ENCODE measurements at places on chromosomes 12 and 14. TPM values are rescaled to one million over a fixed set of nuclear protein-coding genes. Genes with fewer than 3 reads are reported as not detected.

Gene NINJ2
- 2.0 TPM for polyA plus RNA-seq

Gene SLC10A1
- polyA plus RNA-seq, result not detected

Gene PDE6H
- polyA plus RNA-seq, result 1.9 TPM

Gene SSPN
- polyA plus RNA-seq, result 7.8 TPM

DNA sequence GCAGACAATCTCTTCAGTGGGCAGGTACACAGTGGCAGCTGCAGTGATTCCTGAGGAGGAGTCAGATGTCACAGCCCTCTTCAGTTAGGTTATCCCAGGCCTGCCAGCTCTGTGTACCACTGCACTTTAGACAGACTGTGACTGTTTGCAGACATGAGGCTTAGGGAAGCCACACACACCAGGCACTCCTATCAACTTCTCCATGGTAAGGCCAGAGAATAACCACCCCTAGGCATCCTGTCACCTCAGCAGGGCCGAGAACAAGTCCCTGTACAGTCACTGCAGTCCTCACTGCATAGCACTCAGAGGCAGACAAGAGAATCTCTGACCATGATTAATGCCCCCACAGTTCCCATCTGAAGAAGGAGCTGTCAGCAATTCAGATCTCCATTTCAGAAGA lies 296.5 kb downstream of the GALC start:
- no peaks in the 10 kb centered on the region for H3K27me3 ChIP-seq
- no peaks in the 10 kb centered on the region for H3K4me1 ChIP-seq
- H3K4me3 ChIP-seq, result no peak overlapping the region
- DNase-seq, result no peak
- H3K27ac ChIP-seq, result no peak overlapping the region

DNA sequence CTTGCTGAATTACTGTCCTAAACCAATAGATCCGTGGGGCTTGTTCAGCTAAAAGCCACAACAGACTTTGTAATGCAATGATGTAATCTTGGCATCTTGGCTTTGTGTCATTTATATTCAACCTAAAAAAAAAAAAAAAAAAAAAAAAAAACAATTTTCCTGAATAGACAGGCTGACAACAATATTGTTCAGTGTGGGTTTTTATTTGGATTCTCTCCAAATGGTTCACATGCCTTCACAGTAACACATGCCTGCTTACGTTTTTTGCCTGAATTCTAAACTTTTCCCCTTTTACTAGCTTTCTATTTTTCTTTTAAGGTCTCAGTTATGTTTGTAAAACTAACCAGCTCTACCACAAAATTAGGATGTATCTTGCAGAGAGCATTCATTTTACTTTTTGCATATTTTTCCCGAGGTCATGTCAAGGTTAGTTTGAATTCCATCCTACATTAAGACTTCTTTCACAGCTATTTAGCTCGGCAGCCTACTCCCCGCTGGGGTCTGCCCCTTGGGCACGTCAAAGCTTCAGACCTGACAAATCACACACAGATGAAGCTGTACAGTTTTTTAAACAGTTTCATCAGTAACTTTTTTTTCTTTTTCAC lies 213.7 kb upstream of the NPAS3 start:
- H3K27me3 ChIP-seq, result no peaks in the 10 kb centered on the region
- no peak for DNase-seq
- peak overlapping the region; percentile 34 for H3K4me3 ChIP-seq
- H3K4me1 ChIP-seq, result no peaks in the 10 kb centered on the region
- no peak overlapping the region for H3K27ac ChIP-seq

- H3K27me3 ChIP-seq, result no peaks in the 10 kb centered on the region
- H3K4me3 ChIP-seq, result no peak overlapping the region
- no peak for DNase-seq
- peak overlapping the region; percentile 35 for H3K27ac ChIP-seq
- no peaks in the 10 kb centered on the region for H3K36me3 ChIP-seq
Observed at GRCh38 chr14:103259801-103260628, 74.0 kb upstream of the EIF5 start.

DNA sequence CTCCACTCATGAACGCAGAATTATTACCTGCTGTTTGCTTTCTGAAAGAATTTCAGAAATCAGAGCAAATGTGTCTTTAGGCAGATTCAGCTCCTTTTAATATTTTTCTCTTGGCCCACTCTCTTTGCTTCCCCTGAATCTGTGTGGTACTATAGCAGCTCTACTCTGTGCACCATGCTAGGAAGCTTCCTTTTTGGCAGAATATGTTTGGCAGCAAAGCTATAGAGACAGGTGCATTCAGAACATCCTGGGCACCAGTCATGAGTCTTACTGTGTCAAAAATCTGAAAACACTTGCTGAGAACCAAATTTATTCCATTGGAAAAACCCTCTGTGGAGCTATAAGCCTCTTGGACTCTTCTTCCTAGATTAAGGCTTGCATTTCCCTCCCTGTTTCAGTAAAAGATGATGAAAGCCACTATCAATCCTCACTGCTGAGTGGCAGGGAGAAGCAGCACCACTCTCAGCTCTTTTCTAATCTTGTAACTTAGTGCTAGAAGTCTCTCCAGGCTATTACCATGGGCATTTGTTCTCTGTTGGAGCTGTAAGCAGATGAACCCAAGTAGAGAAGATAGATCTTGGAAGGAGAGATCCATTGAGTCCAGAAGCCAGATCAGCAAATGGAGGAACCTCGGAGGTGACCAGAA lies 18.2 kb downstream of the CIPC start:
- no peaks in the 10 kb centered on the region for H3K36me3 ChIP-seq
- H3K27ac ChIP-seq, result no peak overlapping the region
- DNase-seq, result no peak

GRCh38 chr12:27190761-27191160 lies 53.3 kb upstream of the STK38L start:
- no peak for DNase-seq
- H3K4me3 ChIP-seq, result no peak overlapping the region
- H3K36me3 ChIP-seq, result no peaks in the 10 kb centered on the region
- no peaks in the 10 kb centered on the region for H3K27me3 ChIP-seq

DNA sequence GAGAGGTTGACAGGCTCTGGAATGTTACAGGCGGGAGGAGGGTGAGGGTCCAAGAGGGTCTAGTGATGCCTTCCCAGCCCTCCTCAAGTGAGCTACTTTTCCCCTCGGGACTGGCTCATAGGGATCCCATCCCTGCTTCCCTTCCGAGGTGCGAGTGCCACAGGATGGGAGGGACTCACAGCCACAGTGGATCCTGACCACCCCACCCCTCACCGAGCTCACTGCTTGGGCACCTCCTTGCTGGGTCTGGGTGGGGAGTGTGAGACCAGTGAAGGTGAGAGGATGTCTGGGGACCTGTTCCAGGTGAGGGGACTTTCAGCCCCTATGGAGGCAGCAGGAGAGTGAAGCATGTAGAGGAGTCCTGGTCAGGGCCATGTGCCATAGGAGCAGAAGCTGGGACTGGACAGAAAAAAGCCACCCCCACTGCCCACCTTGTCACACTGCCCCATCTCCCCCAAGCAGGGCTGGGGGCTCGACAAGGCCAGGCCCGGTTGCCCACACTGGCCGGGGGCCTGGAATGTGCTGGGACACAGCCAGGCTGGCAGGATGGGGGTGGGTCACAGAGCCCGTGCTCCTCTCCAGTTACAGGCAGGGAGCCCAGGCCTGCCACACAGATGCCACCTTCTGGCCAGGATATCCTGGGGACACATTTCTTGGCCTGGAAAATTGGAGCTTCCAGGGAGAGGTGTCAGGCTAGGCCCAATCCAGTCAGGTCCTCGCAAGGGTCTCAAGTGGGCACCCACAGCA lies 1.7 kb upstream of the TNS2 start:
- peaks cover 62% of the 10 kb centered on the region for H3K4me1 ChIP-seq
- H3K4me3 ChIP-seq, result no peak overlapping the region
- H3K36me3 ChIP-seq, result no peaks in the 10 kb centered on the region
- peak overlapping the region; percentile 92 for H3K27ac ChIP-seq
- DNase-seq, result peak; percentile 91

DNA sequence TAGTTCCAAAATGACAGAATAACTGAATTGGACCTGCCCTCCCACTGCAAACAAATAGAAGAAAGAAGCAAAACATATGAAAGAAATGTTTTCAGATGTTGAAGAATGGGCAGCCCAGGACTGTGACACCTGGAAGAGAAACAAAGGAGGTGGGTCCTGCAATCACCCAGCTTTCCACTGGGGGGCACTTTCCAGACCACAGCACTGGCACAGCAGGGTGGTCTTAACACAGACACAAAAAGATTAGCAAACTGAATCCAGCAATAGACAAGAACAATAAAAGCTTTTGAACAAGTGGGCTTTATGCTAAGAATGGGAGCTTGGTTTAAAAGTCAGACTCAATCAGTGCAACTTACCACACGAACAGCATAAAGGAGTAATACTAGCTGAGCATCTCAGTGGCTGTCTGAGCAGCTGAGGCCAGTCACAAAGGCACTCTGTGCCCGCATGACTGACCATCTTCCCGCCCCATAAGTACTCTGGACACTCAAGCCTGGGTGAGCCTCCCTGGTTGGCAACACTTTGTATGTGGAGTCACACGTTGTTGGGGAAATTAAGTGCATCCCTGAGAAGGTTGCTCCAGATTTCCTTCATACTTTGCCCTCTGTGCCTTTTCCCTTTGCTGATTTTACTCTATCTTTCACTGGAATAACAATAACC lies 27.7 kb downstream of the JKAMP start:
- no peak for DNase-seq
- H3K4me3 ChIP-seq, result no peak overlapping the region
- no peaks in the 10 kb centered on the region for H3K4me1 ChIP-seq
- no peak overlapping the region for H3K27ac ChIP-seq
- H3K27me3 ChIP-seq, result no peaks in the 10 kb centered on the region

DNA sequence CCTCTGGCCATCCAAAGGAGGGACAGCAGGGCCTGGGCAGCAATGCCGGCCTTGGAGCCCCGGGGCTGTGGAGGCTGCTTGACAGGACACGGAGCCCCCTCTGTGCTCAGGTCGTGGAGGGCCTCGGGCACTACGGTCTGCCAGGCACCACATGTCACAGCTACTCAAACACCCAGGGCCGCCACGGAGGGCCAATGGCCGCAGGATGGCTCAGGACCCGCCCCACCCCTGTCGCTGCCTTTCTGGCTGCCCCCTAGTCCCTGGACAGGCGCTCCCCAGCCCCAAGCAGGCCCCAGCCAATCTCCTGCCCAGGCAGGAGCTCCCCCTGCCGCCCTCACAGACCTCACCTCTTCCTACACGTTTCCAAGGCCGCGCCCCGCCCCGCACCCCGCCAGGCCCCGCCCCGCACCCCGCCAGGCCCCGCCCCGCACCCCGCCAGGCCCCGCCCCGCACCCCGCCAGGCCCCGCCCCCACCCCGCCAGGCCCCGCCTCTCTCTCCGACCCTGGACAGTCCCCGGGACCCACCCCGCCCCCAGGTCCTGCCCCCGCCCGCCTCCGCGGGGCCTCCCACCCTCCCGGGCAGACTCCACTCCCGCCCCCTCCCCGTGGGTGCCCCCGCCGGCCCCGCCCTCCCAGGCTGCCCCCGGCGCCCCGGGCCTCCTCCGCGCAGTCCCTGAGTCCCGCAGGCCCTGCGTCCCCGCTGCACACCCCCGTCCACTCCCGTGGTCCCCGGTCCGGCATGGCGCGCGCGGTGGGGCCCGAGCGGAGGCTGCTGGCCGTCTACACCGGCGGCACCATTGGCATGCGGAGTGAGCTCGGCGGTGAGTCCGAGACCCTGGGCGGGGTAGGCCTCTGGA lies at the start of gene ASPG:
Gene ASPG (plus strand): TSS at position 669 of the 857 bp plus-strand sequence. CDS start 71 bp downstream, at position 740.
- H3K27ac ChIP-seq, result no peak within 1 kb of the TSS
- H3K27me3 ChIP-seq, result no peaks in the 10 kb centered on the region
- DNase-seq, result no peak
- H3K4me1 ChIP-seq, result no peaks in the 10 kb centered on the region
- H3K36me3 ChIP-seq, result no peaks in the 10 kb centered on the region
- H3K4me3 ChIP-seq, result no peak within 1 kb of the TSS

DNA sequence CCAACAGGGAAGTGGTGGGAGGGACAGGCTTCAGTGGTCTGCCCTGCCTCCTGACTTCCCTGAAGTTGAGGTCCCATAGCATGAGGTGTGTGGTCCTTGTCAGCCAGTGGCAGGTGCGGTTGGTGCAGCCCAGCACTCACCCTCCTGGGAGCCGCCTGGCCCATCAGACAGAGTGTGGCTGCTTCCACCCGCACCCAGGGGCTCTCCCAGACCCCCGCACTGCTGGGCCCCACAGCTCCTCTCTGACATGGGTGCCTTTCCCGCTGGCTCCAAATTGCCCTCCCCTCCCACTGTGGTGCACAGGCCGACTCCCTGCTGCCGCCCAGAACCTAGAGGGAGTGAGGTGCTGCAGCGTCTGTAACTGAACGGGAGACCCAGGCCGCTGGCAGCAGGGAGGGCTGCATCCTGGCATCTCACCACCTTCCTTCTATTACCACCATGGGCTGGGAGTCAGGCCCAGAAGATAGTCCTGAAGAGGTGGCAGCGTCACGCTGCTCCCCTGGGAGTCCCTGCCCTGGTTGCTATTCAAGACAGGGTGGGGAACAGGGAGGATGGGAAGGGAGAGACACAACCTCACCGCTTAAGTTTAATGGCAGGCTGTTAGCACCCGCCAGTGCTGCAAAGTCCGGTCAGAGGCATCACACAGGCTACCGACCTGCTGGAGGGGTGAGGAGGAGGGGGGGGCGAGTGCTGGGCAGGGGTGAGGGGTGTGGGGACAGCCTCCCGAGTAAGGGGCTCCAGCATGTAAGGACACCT lies 180.6 kb upstream of the PRMT8 start:
- H3K4me1 ChIP-seq, result no peaks in the 10 kb centered on the region
- no peaks in the 10 kb centered on the region for H3K36me3 ChIP-seq
- H3K4me3 ChIP-seq, result no peak overlapping the region
- H3K27me3 ChIP-seq, result no peaks in the 10 kb centered on the region
- no peak for DNase-seq

DNA sequence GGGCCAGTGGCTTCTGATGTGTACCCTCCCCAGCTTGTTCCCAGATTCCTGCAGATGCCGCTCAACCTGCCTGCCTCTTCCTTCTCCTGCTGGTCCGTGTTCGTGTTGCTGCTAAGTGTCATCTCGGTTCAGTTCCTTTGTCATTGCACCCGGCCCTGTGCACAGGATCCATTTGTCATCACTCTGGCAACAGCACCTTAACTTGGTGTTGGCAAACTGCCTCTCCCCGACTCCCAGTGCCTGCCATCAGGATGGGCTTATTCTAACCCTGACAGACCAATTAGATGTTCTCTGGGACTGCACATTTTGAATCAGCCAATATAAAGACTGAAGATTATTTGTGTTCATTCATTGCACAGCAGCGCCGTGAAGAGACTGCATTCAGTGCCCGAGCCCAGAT lies 73.3 kb downstream of the CCDC92 start:
- no peaks in the 10 kb centered on the region for H3K4me1 ChIP-seq
- H3K36me3 ChIP-seq, result no peaks in the 10 kb centered on the region
- no peak overlapping the region for H3K27ac ChIP-seq

DNA sequence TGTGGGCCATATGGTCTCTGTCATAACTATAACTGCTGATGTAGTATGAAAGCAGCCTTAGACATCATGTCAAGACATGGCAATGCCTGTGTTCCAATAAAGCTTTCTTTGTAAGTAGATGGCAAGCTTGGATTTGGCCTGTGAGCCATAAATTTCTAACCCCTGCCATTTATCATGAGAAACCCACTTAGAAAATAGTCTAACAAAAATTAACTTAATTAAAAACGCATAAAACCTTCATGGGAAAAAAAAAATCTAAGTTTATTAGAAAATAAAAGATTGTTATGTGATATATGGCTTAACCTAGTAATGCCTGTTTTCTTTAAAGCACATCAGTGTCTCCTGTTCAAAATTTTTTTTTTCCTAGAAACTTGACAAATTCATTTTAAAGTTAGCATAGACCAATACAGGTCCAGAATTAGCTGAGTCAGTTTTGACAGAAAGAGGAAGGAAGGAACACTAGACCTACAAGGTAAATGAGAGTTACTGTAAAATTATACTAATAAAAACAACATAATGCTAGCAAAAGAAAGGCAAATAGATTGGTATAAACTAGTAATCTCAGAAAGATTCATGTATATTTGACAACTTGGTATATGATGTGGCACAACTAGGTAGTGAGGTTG lies 68.2 kb downstream of the USP15 start:
- no peaks in the 10 kb centered on the region for H3K27me3 ChIP-seq
- no peak for DNase-seq
- no peaks in the 10 kb centered on the region for H3K36me3 ChIP-seq
- no peak overlapping the region for H3K4me3 ChIP-seq
- H3K4me1 ChIP-seq, result peaks cover 10% of the 10 kb centered on the region
- no peak overlapping the region for H3K27ac ChIP-seq

Data from adrenal gland (tissue), 19 donors.